ENCODE measurements at places on chromosomes 11 and 22. TPM values are rescaled to one million over a fixed set of nuclear protein-coding genes. Genes with fewer than 3 reads are reported as not detected.

The TIGD3 gene
- total RNA-seq: 4.4 TPM

GRCh38 chr11:112162761-112163546, 940 bp downstream of the IL18 start:
- ATAC-seq: no peak

The CUL5 gene
- 26.1 TPM for total RNA-seq

The OR8B12 gene
- not detected for total RNA-seq

GRCh38 chr11:119594639-119595249, 134.3 kb downstream of the NECTIN1 start:
- ATAC-seq: no peak

DNA sequence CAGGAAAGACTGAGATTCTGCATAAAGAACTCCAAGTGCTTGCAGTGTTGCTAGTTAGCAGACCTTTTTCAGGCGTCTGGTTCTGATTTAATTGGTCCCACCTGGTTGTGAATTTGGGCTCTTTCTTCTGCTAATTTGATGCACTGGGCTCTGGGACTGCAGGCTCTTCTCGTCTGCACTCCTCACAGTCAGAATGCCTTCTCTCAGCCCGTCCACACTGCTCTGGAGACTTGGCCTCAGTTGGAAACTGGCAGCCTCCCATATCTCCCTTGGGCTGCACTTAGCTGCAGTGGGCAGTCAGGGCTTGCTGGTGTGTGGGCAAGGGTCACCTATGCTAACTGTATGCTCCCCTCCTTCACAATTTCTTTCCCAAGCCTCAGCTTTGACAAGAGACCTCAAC, 1.5 kb downstream of the TRIM6 start:
- ATAC-seq: no peak

The IFITM10 gene
- 3.3 TPM for total RNA-seq

DNA sequence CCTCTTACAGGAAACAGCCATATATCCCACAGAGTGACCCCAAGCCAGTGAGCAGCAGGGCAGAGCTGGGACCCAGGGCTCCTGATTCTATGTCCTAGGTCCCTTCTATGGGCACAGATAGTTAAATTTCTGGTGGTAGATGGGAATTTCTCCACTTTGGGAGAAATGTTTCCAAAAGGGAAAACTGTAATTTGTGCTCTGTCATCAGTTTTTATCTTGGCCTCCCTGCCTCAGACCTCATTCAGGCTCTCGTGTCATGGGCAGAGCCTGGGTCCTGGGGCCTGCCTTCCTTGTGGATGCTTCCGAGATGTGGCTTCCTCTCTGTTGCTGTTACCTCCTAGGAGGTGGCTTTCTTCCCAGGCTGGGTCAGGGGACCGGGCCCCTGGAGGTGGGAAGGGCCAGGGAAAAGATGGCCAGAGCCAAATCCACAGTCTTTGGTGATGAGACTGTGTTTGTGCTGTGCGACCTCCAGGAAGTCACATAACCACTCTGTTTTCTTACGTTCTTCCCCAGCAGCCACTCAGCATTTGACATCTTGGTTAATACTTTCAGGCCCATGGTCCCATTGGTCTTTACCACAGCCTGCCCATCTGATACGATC, 8.6 kb downstream of the LRRC32 start:
- no peak for ATAC-seq

- peak; percentile 95 for ATAC-seq
These were observed 252.0 kb downstream of the CTTN start for GRCh38 chr11:70650075-70650909.

DNA sequence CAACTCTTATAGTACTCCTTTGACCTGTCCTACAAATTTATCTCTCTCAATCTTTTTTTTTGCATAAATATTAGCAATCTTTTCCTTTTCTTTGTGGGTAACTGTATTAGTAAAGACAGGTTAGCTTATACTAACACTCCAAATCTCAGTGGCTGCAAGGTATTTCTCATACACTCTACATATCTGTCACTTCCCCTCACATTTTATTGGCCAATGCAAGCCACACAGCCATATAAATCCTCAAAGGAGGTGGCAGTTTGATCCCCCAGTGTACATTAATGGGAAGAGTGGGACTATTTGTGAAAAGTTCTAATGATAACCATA, 42.6 kb upstream of the EED start:
- ATAC-seq: no peak

- ATAC-seq: no peak
These were observed 33.9 kb upstream of the MN1 start for GRCh38 chr22:27835446-27835845.

The OSM gene
- 0.08 TPM for total RNA-seq

- peak; percentile 89 for ATAC-seq
These were observed 106.4 kb downstream of the MIAT start for GRCh38 chr22:26763633-26764361.

DNA sequence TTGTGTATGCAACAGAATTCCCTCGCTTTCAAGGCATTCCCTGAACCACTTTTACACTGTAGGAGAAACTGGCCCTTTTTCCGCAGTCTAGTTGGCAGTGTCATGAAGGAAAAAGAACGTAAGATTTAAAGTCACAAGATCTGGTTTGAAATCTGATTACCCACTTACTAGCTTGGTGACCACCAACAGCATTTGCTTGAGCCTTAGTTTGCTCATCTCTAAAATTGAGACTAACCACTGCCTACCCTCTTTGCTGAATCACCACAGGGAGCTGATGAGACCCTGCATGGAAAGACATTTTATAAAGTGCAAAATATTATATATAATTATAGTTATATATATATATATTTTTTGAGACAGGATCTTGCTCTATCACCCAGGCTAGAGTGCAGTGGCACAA, 39.4 kb downstream of the SYTL2 start:
- no peak for ATAC-seq

The OR8G1 gene
- not detected for total RNA-seq

DNA sequence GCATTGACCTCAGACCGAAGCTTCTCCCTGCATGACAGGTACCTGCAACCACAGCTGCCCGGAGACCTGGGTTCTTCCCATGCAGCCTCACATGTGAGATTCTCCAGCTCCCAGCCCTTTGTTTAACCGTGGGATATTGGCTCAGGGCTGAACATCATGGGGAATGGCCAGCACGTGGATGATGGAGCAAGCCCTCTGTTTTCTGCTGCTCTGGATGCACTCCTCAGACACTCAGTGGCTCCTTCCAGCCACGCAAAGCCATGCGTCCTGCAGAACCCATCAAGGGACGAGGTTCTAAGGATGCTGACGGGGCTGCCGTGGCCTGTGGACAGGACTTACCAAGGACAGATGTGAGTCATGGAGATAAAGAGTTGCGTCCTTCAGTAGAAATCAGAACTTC, 639.1 kb downstream of the BRD1 start:
- no peak for ATAC-seq

DNA sequence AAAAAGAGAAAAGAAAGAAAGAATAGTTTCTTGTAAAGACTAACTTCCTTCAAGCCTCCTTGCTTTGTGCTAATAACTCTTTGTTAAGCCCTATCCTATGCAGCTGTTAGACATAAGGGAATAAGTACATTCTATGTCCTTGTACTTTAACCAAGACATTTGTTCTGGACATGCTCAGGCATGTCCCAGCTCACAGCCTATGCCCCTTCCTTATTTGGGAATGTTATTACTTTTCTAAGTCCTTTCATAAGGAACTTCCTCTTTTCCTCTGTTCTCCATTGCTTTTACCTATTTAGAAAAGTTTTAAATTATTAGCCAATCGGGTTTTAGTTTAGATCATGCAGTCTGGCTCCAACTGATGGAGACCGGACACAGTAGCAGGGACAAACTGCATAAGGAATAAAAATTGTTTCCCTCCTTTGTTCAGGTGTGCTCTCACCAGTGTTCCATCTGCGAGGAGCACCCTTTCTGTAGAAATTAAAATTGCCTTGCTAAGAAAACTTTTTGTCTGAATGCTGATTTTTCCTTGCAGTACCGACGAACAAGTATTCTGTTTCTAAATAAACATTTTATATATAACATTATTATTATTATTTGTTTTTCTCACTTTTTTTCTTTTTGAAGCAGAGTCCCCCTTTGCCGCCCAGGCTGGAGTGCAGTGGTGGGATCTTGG, 21.6 kb upstream of the SPINDOC start:
- no peak for ATAC-seq

DNA sequence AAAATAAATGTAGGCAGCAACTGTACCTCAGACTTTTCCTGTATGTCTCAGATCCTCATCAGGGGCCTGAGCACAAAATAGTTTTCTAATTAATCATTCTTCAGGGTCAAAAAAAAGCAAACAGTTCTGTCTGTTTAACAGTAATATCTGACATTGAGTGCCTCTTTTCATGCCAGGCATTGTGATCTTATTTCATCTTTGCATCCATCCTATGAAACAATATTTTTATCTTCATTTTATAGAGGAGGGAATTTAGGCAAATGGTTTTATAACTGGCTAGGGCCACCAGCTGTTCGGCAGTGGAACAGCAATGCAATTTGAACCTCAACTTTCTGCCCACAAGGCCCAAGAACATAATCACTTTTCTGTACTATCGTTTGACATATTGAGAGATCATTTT, 145.6 kb downstream of the WNT7B start:
- no peak for ATAC-seq

The DEUP1 gene
- 0.14 TPM for total RNA-seq

The PTPRJ gene
- total RNA-seq: 10.3 TPM

DNA sequence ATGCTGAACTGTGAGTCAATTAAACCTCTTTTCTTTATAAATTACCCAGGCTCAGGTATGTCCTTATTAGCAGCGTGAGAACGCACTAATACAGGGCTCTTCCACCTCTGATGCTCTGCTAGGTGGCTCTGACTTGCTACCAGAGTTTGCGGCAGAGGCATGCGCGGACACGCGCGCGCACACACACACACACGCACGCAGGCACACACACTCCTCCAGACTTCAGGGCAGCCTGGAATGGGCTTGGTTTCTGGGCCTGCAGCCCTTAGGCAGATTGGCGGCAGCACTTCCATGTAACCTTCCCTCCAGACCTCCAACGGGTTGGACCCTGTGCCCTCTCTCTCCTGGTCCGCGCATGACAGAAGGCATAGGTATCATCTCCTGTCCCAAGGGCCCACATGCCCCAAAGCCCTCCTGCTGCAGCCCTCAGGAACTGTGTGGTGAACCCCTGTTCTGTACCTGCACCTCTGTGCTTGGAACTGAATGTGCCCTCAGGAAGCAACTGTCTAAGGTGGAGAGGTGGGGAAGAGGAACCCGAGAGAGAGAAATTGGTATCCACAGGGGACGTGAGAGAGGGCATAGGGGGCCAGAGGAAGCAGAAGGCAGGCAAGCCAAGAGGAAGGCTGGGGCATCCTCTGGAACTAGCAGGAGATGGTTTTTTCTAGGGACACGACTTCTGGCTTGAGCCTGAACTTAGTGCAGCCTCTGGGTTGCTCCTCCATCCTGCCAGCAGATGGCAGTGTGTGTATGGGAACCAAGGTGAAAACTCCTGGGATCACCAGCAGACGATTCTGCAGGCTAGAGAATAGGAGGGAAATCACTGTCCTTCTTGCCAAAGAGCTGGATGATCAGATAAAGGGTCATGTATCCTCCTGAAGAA, 23.4 kb upstream of the RIC3 start:
- peak; percentile 94 for ATAC-seq

GRCh38 chr22:44592824-44593148, 94.8 kb upstream of the RTL6 start:
- peak; percentile 85 for ATAC-seq

DNA sequence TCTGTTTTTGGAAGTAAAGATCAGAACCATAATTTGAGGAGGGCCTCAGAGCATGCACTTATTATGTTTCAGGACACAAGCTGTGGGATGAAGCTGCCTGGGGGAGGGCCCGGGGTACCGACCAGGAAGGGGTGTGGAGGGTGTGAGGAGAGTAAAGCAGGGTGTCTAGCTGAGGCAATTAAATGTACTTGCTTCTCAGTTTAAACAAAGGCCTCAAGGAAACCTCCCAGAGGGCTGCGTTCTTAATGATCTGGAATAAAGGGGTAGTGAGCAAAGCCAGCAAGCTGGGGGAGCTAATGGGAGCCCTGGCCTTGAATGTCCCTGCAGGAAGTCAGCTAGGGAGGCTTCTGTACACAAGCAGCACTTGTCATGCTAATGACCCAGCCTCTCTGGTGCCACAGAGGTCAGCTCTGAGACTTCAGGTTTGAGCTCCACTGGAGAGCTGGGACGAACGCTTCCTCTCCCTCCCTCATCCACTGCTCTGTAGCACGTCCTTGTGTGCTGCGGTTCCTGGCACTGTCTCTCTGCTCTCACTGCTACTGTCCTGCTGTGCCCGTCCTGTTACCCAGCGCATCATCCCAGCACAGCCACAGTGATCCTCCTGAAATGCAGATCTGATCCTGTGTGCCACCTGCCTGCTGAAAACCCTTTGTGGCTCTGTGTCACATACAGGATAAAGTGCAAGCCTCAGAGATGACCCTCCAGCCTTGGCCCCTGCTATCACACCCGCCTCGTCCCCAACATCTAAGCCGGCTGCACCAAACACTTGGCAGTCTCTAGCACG, 159.7 kb downstream of the DBX1 start:
- peak; percentile 93 for ATAC-seq

The TRPM5 gene
- not detected for total RNA-seq

GRCh38 chr11:35047179-35047578, 91.8 kb upstream of the CD44 start:
- ATAC-seq: no peak

The MPZL2 gene
- 0.29 TPM for total RNA-seq

- no peak for ATAC-seq
These were observed 67.9 kb downstream of the KCNC1 start for GRCh38 chr11:17802491-17802890.

DNA sequence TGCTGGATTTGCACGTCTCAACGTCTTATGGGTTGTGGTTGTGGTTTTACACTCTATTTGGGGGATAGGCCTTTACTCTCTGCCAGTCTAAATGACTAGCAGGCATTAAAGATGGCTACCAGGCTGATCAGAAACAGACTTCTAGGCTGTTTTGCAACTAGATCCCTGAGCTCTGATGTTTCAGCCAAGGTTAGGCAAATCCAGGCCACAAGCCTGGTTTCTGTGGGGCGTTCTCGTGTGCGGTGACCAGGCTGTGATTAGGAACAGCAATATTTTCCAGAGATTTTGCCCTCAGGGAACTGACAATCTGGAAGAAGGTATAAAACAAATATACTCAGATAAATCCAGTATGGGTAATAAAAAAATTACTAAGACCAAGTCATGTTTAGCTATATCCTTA, 502.4 kb downstream of the INSC start:
- no peak for ATAC-seq

- ATAC-seq: peak; percentile 68
These were observed 340.5 kb downstream of the TENM4 start for GRCh38 chr11:79100093-79100910.

The TUBA8 gene
- 1.7 TPM for total RNA-seq

The MYOD1 gene
- 0.22 TPM for total RNA-seq

- no peak for ATAC-seq
These were observed 64.5 kb upstream of the LARGE1 start for GRCh38 chr22:33984656-33985285.

DNA sequence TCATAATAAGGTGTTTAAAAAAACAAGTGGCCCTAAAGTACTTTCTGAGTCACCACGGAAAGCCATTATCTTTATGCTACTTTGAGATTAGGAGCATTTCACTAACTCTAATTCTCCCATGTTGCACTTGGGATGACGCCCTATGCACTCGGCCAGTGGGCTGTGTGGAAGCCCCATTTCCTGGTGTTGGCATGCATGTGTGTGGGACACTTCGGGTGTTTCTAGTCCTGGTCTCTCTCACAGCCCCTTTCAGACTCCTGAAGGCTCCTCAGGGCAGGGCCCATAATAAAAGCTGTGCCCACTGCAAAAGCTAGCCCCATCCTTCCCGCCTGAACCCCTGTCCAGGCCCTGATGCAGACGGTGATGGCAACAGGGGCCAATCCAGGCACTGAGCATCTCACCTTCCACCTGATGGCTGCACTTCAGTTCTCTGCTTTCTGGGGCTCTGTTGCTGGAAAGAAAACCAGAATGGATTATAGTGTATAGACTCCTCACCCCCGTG, 14.9 kb upstream of the FXYD2 start:
- no peak for ATAC-seq

The IGSF9B gene
- total RNA-seq: 77.1 TPM

GRCh38 chr11:45484326-45484883, 181.0 kb downstream of the CHST1 start:
- peak; percentile 40 for ATAC-seq
